Pancreas (tissue), 10 donors: ENCODE measurements at places on chromosomes 5 and 9. TPM values are rescaled to one million over a fixed set of nuclear protein-coding genes. Genes with fewer than 3 reads are reported as not detected.

DNA sequence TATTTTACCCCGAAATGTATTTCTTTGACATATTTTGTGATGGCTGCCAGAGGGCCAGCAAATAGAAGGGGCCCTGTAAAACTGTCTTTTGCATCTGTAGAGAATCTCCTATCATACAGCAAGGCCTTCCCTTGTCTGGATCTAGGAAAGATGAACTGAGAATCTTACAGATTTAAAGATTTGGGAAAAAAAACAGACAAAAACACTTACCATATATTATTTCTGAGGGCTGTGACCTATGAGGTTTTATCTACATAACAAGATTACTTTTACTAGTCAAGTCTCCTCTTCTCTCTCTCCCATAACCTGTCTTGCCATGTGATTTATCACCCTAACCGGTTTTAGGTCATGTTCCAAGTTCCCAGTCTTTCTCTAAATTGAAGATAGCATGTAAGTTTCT is 599.2 kb upstream of the CDH6 start:
- H3K4me3 ChIP-seq, result no peak overlapping the region
- H3K27me3 ChIP-seq, result no peaks in the 10 kb centered on the region

The CD14 gene
- total RNA-seq, result 43.7 TPM

GRCh38 chr9:128361986-128362646 is 9.1 kb upstream of the URM1 start:
- no peaks in the 10 kb centered on the region for H3K36me3 ChIP-seq
- DNase-seq, result peak; percentile 76
- H3K27ac ChIP-seq, result no peak overlapping the region
- H3K4me1 ChIP-seq, result peaks cover 7% of the 10 kb centered on the region
- H3K4me3 ChIP-seq, result peak overlapping the region; percentile 39

The KCNN2 gene
- total RNA-seq, result 1.5 TPM

DNA sequence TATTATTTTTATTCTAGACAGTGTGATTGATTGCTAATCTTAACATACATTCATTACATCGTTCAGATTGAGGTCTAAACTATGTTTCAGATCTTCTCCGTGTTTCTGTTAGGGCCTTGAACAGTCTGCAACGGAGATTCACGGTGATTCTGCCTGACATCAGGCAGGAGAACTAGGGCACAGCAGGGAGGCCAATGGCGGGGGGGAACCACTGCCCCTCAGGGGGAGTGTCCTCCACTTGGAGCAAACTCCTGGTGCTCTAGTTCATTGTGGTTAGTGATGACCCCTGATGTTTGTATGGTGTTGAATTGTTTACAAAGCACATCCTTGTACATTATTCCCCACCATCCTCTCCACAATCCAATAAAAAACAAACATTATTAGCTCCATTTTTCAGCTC is 173.5 kb downstream of the ZNF608 start:
- no peaks in the 10 kb centered on the region for H3K27me3 ChIP-seq
- no peaks in the 10 kb centered on the region for H3K36me3 ChIP-seq
- no peaks in the 10 kb centered on the region for H3K4me1 ChIP-seq
- H3K4me3 ChIP-seq, result no peak overlapping the region
- H3K27ac ChIP-seq, result no peak overlapping the region

- no peak overlapping the region for H3K4me3 ChIP-seq
- H3K4me1 ChIP-seq, result peaks cover 9% of the 10 kb centered on the region
- no peaks in the 10 kb centered on the region for H3K27me3 ChIP-seq
- H3K27ac ChIP-seq, result no peak overlapping the region
- no peaks in the 10 kb centered on the region for H3K36me3 ChIP-seq
Measured at GRCh38 chr5:69083412-69083811, 10.4 kb upstream of the SLC30A5 start.

DNA sequence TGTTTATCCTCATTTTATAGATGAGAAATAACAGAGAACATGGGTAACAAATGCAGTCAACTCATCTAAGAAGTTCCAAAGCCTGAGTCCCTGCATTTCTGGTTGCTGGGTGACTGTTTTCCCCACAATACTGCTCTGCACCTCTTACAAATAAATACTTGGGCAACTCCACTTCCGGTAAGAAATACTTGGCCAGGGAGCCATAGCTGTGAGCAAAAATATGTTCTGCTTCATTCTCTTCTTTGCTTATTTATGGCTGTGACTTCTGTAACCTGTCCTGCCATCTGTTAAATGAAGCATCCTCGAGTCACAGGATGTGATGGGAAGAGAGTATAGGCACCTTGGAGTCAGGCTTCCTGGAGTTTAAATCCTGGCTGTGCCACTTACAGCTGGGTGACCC is 49.9 kb downstream of the GDNF start:
- no peak overlapping the region for H3K27ac ChIP-seq
- H3K27me3 ChIP-seq, result no peaks in the 10 kb centered on the region
- H3K36me3 ChIP-seq, result no peaks in the 10 kb centered on the region
- H3K4me3 ChIP-seq, result no peak overlapping the region
- no peak for DNase-seq
- H3K4me1 ChIP-seq, result no peaks in the 10 kb centered on the region

- no peaks in the 10 kb centered on the region for H3K27me3 ChIP-seq
- no peak overlapping the region for H3K27ac ChIP-seq
- DNase-seq, result no peak
- no peaks in the 10 kb centered on the region for H3K36me3 ChIP-seq
- H3K4me1 ChIP-seq, result no peaks in the 10 kb centered on the region
- H3K4me3 ChIP-seq, result no peak overlapping the region
Measured at GRCh38 chr5:36685631-36686288, 79.4 kb downstream of the SLC1A3 start.

- no peaks in the 10 kb centered on the region for H3K27me3 ChIP-seq
- H3K36me3 ChIP-seq, result no peaks in the 10 kb centered on the region
- DNase-seq, result no peak
Measured at GRCh38 chr9:38145526-38146053, 76.6 kb upstream of the SHB start.

- DNase-seq, result no peak
- H3K27me3 ChIP-seq, result no peaks in the 10 kb centered on the region
Measured at GRCh38 chr5:56303511-56303910, 70.4 kb upstream of the ANKRD55 start.
